ENCODE measurements at places on chromosomes 1 and 21. TPM values are rescaled to one million over a fixed set of nuclear protein-coding genes. Genes with fewer than 3 reads are reported as not detected.

Gene KCNC4
- 9.1 TPM for total RNA-seq

Gene THEMIS2
- total RNA-seq, result 10.8 TPM

Gene KRTAP12-3
- not detected for total RNA-seq

Gene USP48
- total RNA-seq, result 11.5 TPM

Gene FDPS
- 47.6 TPM for total RNA-seq

Gene PGBD5
- total RNA-seq, result 1.2 TPM

Gene SDHC
- total RNA-seq, result 112 TPM

Gene SERPINC1
- total RNA-seq, result 2.2 TPM

Gene PDE9A
- 2.1 TPM for total RNA-seq

Gene CNR2
- not detected for total RNA-seq

Gene GJB5
- not detected for total RNA-seq

Gene GPR157
- total RNA-seq, result 14.7 TPM

Gene SPRR1B
- not detected for total RNA-seq

Gene FALEC
- total RNA-seq, result not detected

Gene SPAG17
- not detected for total RNA-seq

Gene XCL2
- not detected for total RNA-seq

Gene RNU1-1
- not detected for total RNA-seq

Gene IGSF9
- total RNA-seq, result 0.11 TPM

Gene NUCKS1
- 62.6 TPM for total RNA-seq

Gene LRRC7
- total RNA-seq, result 2.1 TPM

Gene REG4
- total RNA-seq, result not detected

Gene TMEM200B
- total RNA-seq, result 0.92 TPM

Gene AGBL4
- total RNA-seq, result not detected

Gene KLHL12
- 24.0 TPM for total RNA-seq

Gene GRIK3
- total RNA-seq, result 0.13 TPM

Gene F5
- total RNA-seq, result 0.33 TPM

Gene SPRR2G
- not detected for total RNA-seq

Gene CCDC17
- 1.0 TPM for total RNA-seq

Gene LMOD1
- 25.6 TPM for total RNA-seq

Gene MNDA
- 2.7 TPM for total RNA-seq

Gene SLAMF7
- 0.81 TPM for total RNA-seq

Gene PLEKHG5
- 1.2 TPM for total RNA-seq

Gene TBX15
- total RNA-seq, result 275 TPM

Gene FCGR2B
- 4.8 TPM for total RNA-seq

Gene PADI4
- not detected for total RNA-seq

Data from gastrocnemius medialis (tissue), 4 donors.